IMR-90 (cell line): ENCODE measurements at places on chromosomes 2 and 18. TPM values are rescaled to one million over a fixed set of nuclear protein-coding genes. Genes with fewer than 3 reads are reported as not detected.
A peak's percentile ranks its signal among the peaks of the same experiment; 100 is the strongest.

DNA sequence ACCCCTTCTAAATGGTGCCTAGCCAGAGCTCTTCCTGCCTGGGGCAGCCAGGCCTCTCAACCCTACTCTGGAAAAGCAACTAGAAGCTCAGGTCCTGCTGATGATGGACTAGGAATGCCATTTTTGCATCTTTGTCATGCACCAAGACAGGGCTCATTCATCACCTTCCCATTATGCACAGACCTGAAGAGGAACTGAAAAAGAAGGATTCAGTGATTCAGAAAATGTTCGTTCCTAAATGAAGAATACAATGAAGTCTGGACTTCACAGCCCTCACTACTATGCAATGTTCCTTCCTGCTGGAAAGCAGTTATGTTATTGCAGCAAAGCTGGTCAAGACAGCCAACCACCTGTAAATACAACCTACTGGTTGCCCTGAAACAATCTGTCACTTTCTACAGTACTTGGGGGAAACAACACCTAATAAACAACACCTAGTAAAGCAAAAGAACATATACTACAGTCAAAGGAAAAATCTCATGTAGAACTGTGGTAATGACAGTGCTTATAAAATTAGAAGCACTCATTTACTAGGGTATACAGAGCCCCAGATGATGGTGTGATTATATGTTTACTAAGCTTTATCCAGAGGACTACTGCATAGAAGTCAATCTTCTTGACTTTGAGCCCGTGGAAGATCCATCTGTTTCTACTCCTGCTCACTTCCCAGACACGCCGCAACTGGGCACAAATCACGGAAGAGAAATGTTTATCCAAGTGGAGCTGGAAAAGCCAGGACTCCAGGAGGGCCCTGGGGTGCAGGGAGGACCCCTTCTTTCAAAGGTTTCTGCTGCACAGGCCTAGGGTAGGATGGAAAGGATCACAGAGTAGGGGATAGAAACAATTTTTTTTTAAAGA is 103.1 kb upstream of the THOC1 start:
- no peak for DNase-seq

- DNase-seq = peak; percentile 97
Observed at GRCh38 chr2:8803658-8804379, 33.6 kb downstream of the KIDINS220 start.

DNA sequence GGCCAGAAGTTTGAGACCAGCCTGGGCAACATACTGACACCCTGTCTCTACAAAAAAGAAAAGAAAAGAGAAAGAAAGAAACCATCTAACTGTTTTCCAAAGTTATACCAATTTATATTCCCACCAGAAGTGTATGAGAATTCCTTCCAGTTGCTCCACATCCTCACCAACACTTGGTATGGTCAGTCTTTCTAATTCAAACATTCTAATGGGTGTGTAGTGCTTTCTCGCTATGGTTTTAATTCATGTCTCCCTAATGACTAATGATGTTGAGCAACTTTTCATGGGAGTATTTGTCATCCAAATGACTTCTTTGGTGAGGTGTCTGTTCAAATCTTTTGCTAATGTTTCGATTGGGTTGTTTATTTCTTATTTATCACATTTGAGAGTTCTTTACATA is 10.5 kb upstream of the B3GNT7 start:
- DNase-seq = no peak

DNA sequence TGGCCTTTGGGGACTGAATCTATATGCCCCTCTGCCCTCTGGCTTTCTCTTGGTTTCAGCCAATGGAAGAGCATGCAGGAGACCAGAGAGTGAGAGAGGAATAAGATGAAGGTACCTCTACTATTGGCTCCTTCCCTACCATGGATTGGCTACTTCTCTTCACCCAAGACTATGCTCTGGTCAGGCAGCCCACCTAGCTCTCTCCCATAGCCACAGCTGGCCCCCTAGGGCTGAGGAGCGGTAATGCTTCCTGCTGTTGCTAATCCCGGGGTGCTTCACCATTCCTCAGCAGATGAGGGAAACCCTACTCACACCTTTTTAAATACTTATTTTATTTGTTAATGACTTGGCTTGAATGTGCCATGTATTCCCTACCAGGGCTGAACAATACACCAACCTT is 142.4 kb downstream of the MREG start:
- no peak for DNase-seq

GRCh38 chr2:236840215-236840614 is 245.5 kb upstream of the COPS8 start:
- no peak for DNase-seq

GRCh38 chr18:40821596-40822243 is 1133.3 kb upstream of the PIK3C3 start:
- DNase-seq = no peak

DNA sequence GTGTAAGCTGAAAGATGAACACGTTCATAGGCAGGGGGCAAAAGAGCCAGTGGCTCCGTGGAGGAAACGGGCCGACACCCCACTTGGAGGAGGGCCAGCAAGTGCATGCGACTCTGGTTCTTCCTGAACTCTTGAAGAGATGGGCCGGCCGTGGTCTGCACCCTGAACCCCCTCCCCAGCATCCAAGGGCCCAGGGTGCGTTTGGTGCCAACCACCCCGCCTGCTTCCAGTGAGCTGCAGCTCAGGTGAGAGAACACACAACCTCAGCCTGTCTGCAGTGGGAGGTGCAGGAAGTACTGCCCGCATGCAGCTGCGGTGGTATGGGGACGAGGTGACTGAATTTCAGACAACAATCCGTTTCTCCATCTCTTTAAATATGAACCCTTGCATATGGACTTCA is 58.9 kb downstream of the ADNP2 start:
- DNase-seq = no peak

- DNase-seq = no peak
Observed at GRCh38 chr18:33022370-33022769, 249.5 kb upstream of the KLHL14 start.

- peak; percentile 21 for DNase-seq
Observed at GRCh38 chr18:47775961-47776360, 154.5 kb downstream of the SMAD2 start.

- peak; percentile 79 for DNase-seq
Observed at GRCh38 chr2:66428986-66429612, 5.8 kb upstream of the MEIS1 start.

DNA sequence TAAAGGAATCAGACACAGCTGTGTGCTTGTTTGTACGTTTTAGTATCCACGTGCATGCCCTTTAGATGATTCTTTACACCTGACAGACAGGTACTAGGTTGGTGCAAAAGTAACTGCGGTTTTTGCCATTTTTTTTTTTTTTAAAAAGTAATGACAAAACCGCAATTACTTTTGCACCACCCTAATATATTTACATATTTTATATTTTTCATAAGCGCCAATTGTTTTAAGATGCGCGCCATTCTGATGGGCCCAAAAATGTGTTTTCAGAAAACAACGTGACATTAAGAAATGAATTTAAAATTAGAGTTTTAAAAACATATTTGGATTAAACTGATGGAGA is 972 bp upstream of the COBLL1 start:
- no peak for DNase-seq

DNA sequence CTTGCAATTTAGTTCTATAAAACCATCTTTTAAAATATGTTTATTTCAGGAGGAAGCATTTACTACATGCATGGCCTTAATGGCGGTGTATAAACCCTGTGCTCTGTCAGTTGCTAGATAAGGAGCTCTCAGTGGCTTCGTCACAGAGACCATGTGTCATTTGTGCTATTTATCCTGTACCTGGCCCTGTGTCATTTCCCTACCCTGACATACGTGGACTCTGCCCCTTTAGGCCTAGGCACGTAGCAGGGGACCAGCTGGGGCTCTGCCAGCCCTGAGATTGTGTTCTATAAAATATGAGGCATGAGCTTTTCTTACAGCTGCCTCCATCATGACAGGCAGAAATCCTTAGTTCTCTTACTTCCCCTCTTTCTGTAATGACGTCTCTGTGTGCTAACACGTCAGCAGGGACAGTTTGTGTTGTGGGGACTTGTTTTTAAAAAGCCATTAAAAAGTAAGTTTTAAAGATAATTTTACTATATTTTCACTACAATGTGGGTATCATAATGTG is 88.0 kb downstream of the ITGB1BP1 start:
- no peak for DNase-seq

GRCh38 chr18:6595666-6596065 is 133.8 kb upstream of the ARHGAP28 start:
- DNase-seq = no peak

GRCh38 chr18:29512203-29512602 is 1335.3 kb upstream of the CDH2 start:
- no peak for DNase-seq

DNA sequence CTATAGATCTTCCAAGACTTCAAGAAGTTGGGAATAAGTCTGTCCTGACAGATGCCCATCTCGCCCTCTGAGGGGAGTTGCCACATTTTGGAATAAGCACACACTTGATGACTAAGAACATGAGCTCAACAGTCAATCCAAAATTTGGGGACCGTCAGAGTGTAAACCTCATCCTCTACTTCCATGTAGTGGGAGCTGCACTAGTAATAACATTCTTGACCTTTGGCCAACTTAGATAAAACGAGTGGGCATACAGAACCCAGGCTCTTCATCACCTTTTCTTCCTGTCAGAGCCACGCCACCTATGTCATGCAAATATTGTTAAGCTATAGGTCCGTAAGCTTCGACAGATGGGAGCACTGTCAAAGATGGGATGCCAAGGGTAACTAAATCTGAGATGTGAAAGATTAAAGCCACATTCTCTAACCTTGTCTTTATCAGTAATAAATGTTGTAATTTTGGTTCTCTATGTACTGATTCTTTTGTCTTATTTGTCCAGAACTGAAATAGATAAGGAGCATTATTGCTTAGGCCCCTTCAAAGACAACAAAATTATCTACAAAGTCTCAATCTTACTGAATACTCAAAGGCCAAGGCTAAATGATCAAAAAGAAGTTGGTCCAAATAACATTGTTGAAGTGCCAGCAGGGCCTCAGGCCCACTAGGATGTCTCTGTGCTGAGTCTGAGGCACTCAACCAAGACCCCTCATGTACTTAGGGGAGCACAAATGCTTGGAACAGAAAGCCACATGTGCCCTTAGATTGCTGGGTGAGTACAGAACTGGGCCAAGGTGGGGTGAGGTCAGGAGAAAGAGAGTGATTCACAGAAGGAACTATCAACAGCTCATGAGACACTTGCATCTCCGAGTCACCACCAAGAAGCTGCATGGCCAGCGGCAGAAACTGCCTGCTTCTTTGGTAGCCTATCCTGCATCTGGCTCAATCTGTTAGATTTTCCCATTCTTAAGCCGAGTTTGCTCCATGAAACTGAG is 15.0 kb downstream of the CDH2 start:
- peak; percentile 80 for DNase-seq

DNA sequence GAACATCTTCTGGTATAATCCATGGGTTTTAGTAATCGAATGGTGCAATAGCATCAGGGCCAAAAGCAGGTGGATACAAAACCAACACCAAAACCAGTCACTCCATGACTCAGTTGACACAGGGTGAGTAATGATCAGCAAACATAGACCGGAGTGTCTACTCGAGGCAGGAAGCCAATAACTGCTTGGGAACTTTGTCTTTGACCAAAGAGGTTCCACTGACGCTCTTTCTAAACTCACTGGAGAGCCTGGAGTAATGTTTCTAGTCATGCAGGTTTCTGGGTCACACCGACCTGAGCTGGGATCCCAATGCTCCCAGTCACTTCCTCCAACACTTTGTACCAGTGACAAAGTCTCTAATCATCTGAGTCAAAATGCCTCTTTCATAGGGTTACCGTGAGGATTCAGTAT is 30.9 kb downstream of the MREG start:
- DNase-seq = peak; percentile 85

GRCh38 chr2:135974036-135974435 is 11.4 kb downstream of the DARS1 start:
- DNase-seq = no peak

DNA sequence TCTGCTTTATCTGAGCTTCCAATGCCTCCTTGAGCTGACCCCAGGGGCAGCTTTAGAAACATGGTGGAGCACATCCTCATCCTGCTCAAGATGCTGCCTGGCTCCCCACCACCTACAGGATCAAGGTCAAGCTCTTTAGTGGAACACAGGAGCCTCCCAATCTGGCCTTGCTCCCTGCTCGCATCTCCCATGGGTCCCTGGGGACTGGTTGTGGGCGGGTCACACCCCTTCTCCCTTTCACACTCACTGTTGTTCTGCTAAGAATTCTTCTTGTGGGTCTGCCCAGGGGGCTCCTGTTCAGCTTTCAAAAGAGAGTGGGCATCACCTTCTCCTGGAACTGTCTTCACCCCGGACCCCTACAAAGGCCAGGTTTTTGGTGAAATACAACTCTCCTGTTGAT is 8.4 kb upstream of the NT5DC4 start:
- DNase-seq = no peak

GRCh38 chr2:222992137-222992536 is 59.9 kb upstream of the KCNE4 start:
- peak; percentile 40 for DNase-seq

DNA sequence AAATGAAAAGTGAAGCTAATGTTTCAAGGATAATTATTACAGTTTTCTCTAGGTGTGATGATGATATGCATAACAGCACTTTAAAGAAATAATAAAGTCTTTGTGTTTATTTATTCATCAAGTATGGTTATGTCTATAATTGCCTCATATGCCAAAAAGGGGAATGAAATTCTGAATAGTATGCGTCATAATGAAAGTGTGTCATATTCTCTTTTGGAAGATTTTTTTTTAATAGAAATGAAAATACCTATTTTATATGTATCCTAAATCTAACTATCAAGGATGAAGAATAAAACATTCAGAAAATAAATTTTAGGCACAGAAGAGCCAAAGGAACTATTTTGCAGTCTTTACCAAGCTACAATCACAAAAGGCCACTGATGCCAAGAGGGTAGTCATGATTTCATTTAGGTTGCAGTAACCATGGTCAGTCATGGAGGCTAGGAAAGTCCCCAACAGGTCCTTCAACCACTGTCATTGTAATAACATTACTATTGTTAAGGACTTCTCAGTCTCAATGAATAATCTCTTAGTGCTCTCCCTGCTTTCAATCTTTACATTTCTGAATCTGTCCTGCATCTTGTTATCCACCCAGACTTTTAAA is 712.5 kb downstream of the DCDC2C start:
- no peak for DNase-seq

DNA sequence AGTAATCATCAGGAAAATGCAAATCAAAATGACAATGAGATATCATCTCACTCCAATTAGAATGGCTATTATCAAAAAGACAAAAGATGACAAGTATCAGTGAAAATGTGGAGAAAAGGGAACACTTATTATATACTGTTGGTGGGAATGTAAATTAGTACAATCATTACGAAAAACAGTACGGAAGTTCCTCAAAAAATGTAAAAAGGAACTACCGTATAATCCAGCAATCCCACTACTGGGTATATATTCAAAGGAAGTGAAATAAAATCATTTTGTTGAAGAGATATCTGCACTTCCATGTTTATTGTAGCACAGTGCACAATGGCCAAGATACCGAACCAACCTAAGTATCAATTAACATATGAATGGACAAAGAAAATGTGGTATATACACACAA is 52.4 kb upstream of the TEX51 start:
- DNase-seq = no peak

- DNase-seq = no peak
Observed at GRCh38 chr2:74130211-74130995, 17.3 kb downstream of the BOLA3 start.

- peak; percentile 78 for DNase-seq
Observed at GRCh38 chr2:187842978-187843847, 289.0 kb upstream of the TFPI start.

The CYRIA gene
- 1.7 and 3.8 TPM in 2 replicates for total RNA-seq

The GKN2 gene
- not detected in 2 replicates for total RNA-seq

The SERPINB11 gene
- total RNA-seq = 0.18 TPM in 1 of 2 replicates, not detected in the other

The CCDC150 gene
- total RNA-seq = 3.8 and 6.9 TPM in 2 replicates

The GBX2 gene
- not detected in 2 replicates for total RNA-seq

The SMAD4 gene
- 145 and 194 TPM in 2 replicates for total RNA-seq

The IGFBP5 gene
- total RNA-seq = 392 and 433 TPM in 2 replicates

The HNMT gene
- total RNA-seq = 12.2 and 14.2 TPM in 2 replicates

The CDK15 gene
- total RNA-seq = 28.9 and 33.0 TPM in 2 replicates

The CRYGD gene
- not detected in 2 replicates for total RNA-seq
